ENCODE measurements at places on chromosomes 11 and 22. TPM values are rescaled to one million over a fixed set of nuclear protein-coding genes. Genes with fewer than 3 reads are reported as not detected.
A peak's percentile ranks its signal among the peaks of the same experiment; 100 is the strongest.

GRCh38 chr11:119320240-119320775 is 3.4 kb upstream of the MCAM start:
- DNase-seq: no peak

- DNase-seq: no peak
Measured at GRCh38 chr11:19646921-19647320, 65.7 kb upstream of the NAV2 start.

- no peak for DNase-seq
Measured at GRCh38 chr11:40291329-40291728, 1168.1 kb downstream of the LRRC4C start.

- DNase-seq: no peak
Measured at GRCh38 chr22:23147617-23148387, 2.5 kb downstream of the RAB36 start.

DNA sequence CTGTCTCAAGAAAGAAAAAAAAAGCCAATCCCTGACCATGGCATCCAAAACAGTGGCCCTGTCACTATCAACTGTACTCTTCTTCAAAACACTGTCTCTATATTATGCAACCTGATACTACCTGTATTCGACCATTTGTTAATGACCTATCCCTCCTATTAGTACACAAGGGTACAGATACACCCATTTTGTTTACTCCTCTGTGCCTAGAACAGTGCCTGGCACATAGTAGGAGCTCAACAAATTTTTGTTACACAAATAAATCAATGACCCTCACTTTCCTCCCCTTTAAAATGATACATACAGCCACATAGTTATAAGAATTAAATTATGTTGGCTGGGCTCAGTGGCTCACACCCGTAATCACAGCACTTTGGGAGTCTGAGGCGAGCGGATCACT is 13.4 kb upstream of the CREB3L1 start:
- DNase-seq: no peak

DNA sequence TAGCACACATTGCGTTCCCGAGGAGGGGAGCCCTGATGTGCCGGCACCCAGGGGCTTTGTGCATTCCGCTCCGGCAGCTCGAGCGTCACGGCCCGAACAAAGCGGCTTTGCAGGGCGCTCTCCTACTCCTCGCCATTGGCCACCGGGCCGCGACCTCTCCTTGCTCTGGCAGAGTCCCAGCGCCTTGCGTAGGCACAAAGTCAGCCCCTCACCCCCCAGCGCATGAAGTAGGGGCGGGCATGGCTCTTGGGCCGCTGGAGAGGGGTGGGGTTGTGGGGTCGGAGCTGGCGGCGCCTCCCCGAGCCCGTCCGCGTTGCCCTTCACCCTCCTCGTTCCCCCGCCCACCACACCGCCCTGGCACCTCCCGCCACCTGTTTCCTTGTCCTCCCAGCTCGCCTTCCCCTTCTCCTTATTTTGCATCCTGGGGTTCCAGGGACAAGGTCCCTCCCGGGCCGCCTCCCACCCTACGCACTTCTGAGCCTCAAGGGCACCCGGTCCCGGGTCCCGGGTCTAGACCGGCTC is 753 bp upstream of the PPARA start:
- DNase-seq: peak; percentile 54

- DNase-seq: no peak
Measured at GRCh38 chr11:47132981-47133380, 43.7 kb downstream of the ARFGAP2 start.

GRCh38 chr11:59943997-59944714 is 5.9 kb downstream of the OOSP1 start:
- DNase-seq: no peak

GRCh38 chr11:74734559-74734925 is 3.3 kb upstream of the CHRDL2 start:
- no peak for DNase-seq

GRCh38 chr11:76578654-76579055 is 91.9 kb downstream of the LRRC32 start:
- DNase-seq: no peak

DNA sequence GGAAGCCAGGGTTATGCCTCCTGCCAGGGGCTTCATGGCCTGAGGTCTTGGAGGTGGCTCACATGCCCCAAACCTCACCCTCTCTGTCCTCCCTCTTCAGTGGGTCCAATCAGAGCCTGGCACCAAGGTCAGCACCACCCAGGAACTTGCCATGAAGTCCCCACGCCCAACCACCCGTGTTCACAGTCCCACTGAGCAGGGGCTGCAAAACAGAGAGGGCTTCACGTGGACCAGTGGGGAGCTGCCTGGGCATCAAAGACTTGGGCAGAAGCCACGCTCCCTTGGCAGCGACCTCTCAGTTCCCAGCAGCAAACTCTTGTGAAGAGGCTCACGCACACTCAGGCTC is 425.8 kb upstream of the B3GAT1 start:
- DNase-seq: no peak

- DNase-seq: no peak
Measured at GRCh38 chr11:128619540-128620308, 32.4 kb upstream of the ETS1 start.

- DNase-seq: no peak
Measured at GRCh38 chr11:120904116-120904515, 119.8 kb upstream of the TBCEL start.

Gene KCNE3
- total RNA-seq: not detected

Gene MN1
- total RNA-seq: 0.05 TPM

Gene RFPL3
- not detected for total RNA-seq

Gene EMID1
- total RNA-seq: not detected

Gene UBQLNL
- total RNA-seq: 0.14 TPM

Gene BBOX1
- not detected for total RNA-seq

Gene SERPING1
- 0.51 TPM for total RNA-seq

Gene RGL4
- total RNA-seq: 13.5 TPM

Gene OR56A1
- total RNA-seq: not detected
